ENCODE measurements at places on chromosomes 16 and 17.

- no peak for DNase-seq
Measured at GRCh38 chr16:30637944-30638343, 12.8 kb upstream of the PRR14 start.

DNA sequence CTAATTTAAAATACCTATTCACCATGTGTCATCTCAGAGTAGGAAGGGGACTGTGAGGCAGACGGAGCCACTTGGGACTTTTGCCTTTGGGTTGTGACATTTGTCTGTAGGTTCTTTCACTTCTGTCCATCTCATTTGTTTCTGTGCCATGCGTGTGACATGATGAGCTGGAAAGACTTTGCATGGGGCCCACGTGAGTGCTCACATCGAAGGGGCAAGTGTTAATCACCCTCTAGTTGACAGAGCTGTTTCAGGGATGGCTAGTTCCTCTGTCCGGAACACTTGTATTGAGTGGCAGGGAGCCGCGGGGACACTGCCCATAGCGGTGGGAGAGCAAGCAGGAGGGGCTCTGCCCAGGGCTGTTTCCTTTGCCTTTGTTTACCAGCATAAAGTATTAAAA lies 112.0 kb downstream of the RPTOR start:
- no peak for DNase-seq

DNA sequence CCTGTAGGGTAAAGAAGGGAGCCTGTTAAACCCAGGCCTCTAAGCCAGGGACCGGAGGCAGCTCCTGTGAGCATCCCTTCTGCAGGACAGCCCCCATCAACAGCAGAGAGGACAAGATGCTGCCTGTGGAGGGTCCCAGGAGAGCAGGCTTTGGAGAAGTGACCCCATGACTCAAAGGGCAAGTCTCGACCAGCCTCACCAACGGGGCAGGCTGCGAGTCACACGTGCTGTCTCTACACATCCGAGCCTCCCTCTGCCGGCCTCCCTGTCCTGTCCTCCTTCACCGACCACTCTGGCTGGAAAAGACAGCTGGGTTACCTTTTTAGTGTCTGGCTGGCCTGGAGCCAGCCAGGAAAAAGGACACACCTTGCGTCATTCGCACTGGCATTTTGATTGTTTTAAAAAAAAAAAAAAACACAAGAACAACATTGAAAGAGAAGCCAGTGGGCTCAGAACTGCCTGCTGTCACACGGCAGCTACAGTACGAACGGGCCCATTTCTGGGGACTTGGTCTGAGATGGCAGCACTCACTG lies 74.5 kb upstream of the RCVRN start:
- DNase-seq: no peak

GRCh38 chr16:86398201-86398600 lies 112.1 kb upstream of the FOXF1 start:
- DNase-seq: no peak

DNA sequence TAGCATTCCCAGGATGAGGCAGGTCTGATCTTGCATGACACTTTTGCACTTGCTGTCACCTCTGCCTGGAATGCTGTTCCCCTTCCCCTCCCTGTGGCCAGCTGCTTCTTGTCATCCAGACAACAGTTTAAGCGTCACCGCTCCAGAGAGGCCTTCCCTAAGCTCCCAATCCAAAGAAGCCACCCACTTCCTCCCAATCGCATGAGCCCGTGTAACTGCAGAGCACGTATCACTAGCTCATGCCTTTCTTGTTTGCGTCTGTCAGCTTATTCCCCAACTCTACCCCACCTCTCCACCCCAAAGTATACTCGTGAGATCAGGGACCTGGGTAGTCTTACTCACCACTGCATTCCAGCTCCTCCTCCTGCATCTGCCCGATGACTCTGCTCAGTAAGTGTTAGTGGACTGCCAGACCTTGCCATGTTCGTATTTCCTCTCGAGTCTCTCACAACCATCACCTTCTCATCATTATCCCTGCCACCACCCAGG lies 92.8 kb downstream of the GAS7 start:
- no peak for DNase-seq

DNA sequence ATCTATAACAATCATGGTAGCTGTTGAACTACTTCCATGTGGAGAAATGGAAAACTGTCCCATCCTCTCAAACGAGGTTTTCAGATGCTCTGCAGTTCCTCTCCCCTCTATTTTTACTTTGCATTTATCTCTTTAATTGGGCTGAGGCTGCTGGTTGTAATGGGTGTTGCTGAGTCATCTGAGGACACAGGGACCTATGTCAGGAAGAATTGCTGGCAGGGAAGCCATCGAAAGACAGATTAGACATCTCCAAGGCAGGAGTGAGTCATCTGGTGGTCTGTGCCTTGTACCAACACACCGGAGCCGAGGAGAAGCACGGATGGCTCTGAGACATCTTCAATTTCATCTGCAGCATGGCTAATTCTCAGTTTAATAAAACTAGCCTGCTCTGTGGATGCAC lies 394.5 kb downstream of the GRIN2A start:
- no peak for DNase-seq

DNA sequence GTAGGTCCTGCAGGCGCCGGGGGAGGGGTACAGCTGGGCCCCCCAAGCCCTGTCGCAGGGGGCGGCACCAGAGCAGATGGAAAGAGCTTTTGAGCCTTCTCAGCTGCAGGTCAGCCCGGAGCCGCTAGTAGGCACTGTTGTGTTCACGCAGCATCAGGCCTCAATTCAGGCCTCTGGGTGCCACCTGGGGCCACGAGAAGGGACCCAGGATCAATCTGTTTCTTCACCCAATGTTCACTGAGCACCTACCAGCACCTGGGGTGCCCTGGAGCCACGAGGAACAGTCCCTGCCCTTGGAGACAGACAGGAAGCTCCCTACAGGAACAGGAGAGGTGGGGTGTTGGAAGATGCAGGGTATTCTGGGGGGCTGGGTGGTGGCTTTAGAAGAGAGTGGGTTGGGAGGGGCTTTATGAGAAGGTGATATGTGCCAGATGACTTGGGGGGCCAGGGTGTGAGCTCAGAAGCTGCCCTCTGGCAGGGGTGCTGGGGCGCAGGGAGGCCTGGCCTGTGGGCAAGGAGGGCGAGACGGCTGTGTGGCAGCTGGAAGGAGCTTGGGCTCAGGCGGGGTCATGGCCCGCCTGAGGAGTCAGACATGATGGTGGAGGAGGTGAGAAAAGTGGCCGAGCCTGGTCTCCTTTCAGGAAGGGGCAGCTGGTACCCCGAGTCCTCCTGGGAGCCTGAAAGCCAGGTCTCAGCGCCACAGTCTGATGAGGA lies 121.9 kb upstream of the GSE1 start:
- no peak for DNase-seq

DNA sequence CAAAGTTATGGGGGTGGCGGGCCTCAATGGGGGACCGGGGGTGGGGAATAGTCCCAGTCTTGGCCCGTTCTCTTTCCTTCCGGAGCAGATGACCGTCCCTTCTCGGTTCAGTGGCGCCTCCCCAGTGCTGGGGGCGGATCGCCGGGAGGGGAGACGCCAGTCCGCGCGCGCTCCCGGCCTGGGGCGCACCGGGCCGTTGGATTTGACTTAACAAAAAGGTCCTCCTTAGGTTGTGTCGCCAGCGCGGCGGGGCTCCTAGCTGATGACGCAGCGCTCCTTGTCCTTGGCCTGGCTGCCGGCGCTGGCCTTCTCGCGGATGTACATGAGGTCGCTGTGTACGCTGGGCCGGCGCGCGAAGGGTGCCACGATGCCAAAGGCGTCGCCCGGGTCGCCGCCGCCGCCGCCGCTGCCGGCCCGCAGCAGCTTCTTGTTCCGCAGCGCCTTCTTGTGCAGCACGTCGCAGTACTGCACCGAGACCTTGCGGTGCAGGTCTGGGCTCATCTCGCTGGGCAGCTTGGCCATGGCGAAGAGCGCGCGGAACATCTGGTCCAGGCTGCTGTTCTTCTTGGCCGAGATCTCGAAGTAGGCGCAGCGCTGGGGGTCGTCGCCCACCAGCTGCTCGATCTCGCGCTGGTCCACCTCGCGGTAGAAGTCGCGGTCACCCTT lies 1.2 kb downstream of the RASD1 start:
- no peak for DNase-seq

DNA sequence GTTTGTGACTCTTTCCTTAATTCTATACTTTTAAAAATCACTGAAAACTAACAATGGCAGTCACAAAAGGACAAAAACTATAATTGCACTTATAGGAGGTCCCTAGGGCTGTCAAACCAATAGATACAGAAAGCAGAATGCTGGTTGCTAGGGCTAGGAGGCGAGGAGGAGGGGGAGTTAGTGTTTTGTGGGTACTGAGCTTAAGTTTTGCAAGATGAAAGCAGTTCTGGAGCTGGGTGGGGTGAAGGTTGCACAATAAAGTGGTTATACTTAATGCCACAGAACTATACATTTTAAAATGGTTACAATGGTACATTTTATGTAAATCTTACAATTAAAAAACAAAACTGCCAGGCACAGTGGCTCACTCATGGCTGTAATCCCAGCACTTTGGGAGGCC lies 27.3 kb downstream of the NUBP1 start:
- no peak for DNase-seq
